ENCODE measurements at places on chromosomes 16 and 17.

DNA sequence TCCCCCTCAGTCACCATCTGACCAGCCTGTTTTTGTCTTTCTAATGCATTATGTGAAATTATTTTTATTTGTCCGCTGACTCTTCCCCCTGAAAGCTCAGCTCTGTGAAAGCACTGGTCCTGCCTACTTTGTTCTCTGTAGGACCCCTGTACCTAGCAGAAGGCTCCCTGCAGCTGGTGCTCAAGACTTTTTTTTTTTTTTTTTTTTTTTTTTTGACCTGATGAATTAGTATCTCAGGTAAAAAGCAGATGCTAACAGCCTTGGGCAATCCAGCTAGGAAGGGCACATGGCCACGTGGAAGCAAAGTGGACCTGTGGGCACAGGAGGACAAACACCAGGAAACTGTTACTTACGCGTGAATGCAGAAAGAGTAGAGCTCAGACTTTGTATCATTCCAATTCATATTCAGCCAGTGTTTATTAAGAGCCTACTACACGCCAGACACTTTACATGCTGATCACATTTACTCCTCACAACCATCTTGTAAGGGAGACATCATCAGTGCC, 629 bp upstream of the UNC119 start:
- no peak for DNase-seq
- H3K4me3 ChIP-seq, result peak overlapping the region; percentile 97
- H3K36me3 ChIP-seq, result peaks cover 71% of the 10 kb centered on the region
- peaks cover 59% of the 10 kb centered on the region for H3K4me1 ChIP-seq

DNA sequence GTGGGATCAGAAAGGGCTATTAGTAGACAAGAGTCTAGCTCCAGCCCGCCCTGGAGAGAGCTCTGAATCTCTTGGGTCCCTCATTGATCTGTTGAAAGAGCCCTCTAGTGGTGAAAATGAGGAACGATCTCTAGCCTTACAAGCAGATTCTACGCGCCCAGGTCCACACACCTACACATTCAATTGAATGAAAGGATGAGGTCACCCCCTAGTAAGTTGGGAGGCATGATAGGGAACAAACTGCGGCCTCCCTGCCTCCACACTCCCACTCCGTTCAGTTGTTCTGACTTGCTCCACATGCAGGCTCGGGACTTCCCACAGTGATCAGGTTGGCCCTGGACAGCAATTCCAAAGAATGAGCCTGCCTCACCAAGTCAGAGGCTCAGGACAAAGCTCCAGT, 2.9 kb upstream of the CACNG3 start:
- H3K27me3 ChIP-seq, result peaks cover 54% of the 10 kb centered on the region
- H3K4me1 ChIP-seq, result peaks cover 7% of the 10 kb centered on the region
- no peak for DNase-seq
- no peak overlapping the region for H3K4me3 ChIP-seq

GRCh38 chr16:424623-425081, 797 bp upstream of the RAB11FIP3 start:
- peak overlapping the region; percentile 89 for H3K4me3 ChIP-seq
- peak overlapping the region; percentile 56 for H3K27ac ChIP-seq
- no peak for DNase-seq
- peaks cover 5% of the 10 kb centered on the region for H3K36me3 ChIP-seq
- no peaks in the 10 kb centered on the region for H3K27me3 ChIP-seq
- peaks cover 30% of the 10 kb centered on the region for H3K4me1 ChIP-seq

GRCh38 chr17:82434216-82434565, 15.8 kb upstream of the OGFOD3 start:
- peak overlapping the region; percentile 50 for H3K4me3 ChIP-seq
- no peaks in the 10 kb centered on the region for H3K27me3 ChIP-seq
- DNase-seq, result no peak
- peak overlapping the region; percentile 78 for H3K27ac ChIP-seq

GRCh38 chr17:18005496-18005895, 32.8 kb downstream of the DRC3 start:
- DNase-seq, result no peak
- H3K36me3 ChIP-seq, result peaks cover 40% of the 10 kb centered on the region
- H3K4me1 ChIP-seq, result peaks cover 9% of the 10 kb centered on the region
- H3K27ac ChIP-seq, result no peak overlapping the region
- H3K27me3 ChIP-seq, result no peaks in the 10 kb centered on the region
- no peak overlapping the region for H3K4me3 ChIP-seq

DNA sequence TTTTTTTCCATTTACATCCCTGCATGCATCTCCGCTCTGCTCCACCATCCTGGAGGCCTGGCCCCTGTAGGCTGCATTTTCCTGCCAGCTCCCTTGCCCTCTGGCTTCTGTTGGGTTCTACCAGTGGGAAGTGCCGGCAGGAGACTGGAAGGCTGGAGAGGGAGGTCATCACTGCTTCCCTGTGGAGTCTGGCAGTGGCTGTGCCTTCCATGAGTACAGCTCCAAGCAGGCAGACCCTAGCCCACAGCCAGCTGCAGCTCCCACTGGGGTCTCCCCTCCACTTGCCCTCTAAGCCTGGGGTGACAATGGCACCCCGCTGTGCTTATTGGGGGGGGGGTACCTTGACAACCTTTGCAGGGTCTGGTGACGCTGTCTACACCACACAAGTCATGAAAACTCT, 37.3 kb downstream of the MMP15 start:
- no peaks in the 10 kb centered on the region for H3K4me1 ChIP-seq
- no peak for DNase-seq
- H3K36me3 ChIP-seq, result no peaks in the 10 kb centered on the region
- H3K27ac ChIP-seq, result no peak overlapping the region

DNA sequence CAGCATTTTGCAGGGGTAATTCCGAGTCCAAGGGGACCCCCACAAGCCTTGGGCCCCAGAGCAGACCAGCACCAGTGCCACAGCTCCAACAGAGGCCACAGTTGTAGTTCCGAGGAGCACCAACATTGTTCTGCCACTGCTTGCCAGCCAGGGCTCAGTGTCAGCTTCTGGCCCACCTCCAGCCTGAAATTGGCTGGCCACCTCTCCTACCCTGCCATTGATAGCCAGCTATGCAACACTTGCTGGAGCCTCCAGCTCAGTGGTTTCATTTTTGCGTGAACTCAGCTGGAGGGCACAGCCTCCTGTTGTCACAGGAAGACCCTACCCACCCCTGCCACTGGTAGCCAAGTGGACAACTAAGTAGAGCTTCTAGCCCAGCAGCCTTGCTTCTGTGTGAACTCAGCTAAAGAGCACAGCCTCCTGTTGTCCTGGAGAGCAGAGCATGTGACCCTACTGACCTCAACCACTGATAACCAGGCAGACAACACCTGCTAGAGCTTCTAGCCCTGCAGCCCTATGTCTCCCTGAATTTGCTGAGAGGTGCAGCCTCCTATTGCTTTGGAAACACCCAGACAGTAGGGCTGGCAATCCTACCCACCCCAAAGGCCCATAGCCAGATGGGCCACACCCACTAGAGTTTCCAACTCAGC, 24.9 kb downstream of the HYDIN start:
- no peaks in the 10 kb centered on the region for H3K36me3 ChIP-seq
- peaks cover 28% of the 10 kb centered on the region for H3K27me3 ChIP-seq
- DNase-seq, result no peak
- no peaks in the 10 kb centered on the region for H3K4me1 ChIP-seq
- H3K4me3 ChIP-seq, result no peak overlapping the region
- no peak overlapping the region for H3K27ac ChIP-seq

GRCh38 chr17:1714427-1714979, 4.3 kb upstream of the TLCD2 start:
- no peak overlapping the region for H3K27ac ChIP-seq
- peaks cover 27% of the 10 kb centered on the region for H3K4me1 ChIP-seq
- no peak for DNase-seq
- no peaks in the 10 kb centered on the region for H3K36me3 ChIP-seq

GRCh38 chr16:78005881-78006280, 16.5 kb upstream of the CLEC3A start:
- DNase-seq, result no peak
- H3K27ac ChIP-seq, result no peak overlapping the region
- H3K27me3 ChIP-seq, result peaks cover 3% of the 10 kb centered on the region
- H3K4me3 ChIP-seq, result no peak overlapping the region

DNA sequence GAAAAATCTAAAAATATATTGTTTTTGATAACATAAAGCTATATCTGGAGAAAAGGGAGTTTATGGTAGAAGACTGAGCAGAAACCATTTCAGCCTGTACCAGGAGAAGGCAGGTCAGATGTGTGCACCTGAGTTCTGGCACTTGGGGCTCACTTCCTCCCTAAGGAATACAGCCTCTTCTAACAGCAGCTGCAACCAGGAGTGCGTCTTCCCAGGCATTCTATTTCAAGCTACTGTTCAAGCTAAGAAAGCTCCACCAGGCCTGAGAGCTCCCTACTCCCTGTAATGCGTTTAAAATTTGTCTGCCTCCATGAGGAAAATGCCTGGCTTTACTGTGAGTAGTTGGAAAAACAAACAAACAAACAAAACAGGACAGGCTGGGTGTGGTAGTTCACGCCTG, 96.1 kb downstream of the ZNF778 start:
- no peak for DNase-seq
- peaks cover 70% of the 10 kb centered on the region for H3K36me3 ChIP-seq
- no peak overlapping the region for H3K27ac ChIP-seq
- peaks cover 71% of the 10 kb centered on the region for H3K4me1 ChIP-seq
- H3K4me3 ChIP-seq, result no peak overlapping the region
- H3K27me3 ChIP-seq, result no peaks in the 10 kb centered on the region

DNA sequence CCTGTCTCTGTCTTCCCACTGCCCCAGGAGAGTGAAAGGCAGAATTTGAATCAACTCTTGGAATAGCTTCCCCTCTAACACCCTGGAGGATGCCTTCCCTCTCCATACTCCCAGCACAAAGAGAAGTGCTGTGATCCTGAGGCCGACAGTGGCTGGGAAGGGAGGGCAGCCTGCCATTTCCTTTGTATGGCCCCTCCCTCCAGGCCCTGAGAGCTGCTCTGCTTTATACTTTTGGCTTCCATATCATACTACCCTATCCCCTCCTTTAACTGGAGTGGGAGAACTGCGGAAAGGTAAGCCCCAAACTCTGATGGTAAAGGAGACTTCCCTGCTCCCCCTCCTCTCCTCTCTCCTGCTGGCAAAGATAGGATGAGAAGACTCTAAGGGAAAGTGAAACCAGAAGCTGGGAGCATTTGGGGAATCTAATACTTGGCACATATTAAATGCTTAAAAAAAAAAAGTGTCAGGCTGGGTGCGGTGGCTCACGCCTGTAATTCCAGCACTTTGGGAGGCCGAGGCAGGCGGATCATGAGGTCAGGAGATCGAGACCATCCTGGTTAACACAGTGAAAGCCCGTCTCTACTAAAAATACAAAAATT, 4.1 kb upstream of the MED24 start:
- no peak overlapping the region for H3K4me3 ChIP-seq
- DNase-seq, result no peak
- H3K4me1 ChIP-seq, result peaks cover 22% of the 10 kb centered on the region

- H3K27ac ChIP-seq, result no peak overlapping the region
- H3K27me3 ChIP-seq, result no peaks in the 10 kb centered on the region
- no peak for DNase-seq
- H3K4me1 ChIP-seq, result no peaks in the 10 kb centered on the region
- no peaks in the 10 kb centered on the region for H3K36me3 ChIP-seq
These were observed 102.5 kb downstream of the SALL1 start for GRCh38 chr16:51048544-51048943.

- peaks cover 16% of the 10 kb centered on the region for H3K27me3 ChIP-seq
- DNase-seq, result no peak
- no peak overlapping the region for H3K4me3 ChIP-seq
- H3K36me3 ChIP-seq, result no peaks in the 10 kb centered on the region
These were observed 5.6 kb downstream of the CDH11 start for GRCh38 chr16:65116216-65116615.
